ENCODE measurements at places on chromosomes 12 and 14. TPM values are rescaled to one million over a fixed set of nuclear protein-coding genes. Genes with fewer than 3 reads are reported as not detected.
A peak's percentile ranks its signal among the peaks of the same experiment; 100 is the strongest.

CNIH1 gene
- total RNA-seq: 128 TPM

PDE3A gene
- total RNA-seq: 78.3 TPM

KCNH3 gene
- total RNA-seq: 0.95 TPM

NPAS3 gene
- not detected for total RNA-seq

SMCO2 gene
- not detected for total RNA-seq

CIDEB gene
- 10.9 TPM for total RNA-seq

SYNDIG1L gene
- 0.21 TPM for total RNA-seq

TOMM20L gene
- total RNA-seq: not detected

MTA1 gene
- 77.2 TPM for total RNA-seq

KRT77 gene
- not detected for total RNA-seq

DNA sequence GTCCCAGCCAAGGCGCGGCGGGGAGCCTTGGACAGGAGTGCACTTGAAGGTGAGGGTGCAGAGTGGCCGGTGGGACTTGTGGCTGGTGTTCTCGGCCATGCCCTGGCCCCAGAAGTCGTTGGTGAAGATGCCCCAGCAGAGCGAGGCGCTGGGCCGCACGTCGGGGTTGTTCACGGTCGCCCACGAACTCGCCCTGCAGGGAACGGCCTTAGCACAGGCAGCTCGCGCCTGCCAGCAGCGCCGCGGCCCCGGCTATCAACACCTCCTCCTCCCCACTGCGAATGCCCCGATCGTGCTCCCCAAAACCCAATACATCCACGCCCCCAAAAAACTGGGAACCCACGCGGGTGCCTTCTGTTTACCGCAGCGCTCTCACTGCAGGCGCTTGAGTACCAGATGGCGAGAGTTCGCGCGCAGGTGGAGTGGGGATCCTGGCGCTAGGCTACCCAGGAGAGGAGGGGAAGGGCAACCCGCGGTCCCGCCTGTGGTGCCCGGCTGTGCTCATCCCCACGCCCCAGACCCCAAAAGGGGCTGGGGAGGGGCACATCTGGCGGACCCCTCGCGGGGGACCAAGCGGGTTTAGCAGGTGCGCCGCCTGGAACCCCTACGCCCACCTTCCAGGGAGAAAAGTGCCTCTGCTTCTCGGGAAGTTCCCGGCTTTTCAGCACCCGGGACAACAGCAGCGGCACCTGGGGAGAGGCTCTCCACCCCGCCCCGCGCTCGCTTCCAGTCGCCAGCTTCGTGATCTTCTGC, 386.3 kb upstream of the TMTC1 start:
- no peaks in the 10 kb centered on the region for H3K36me3 ChIP-seq
- H3K27me3 ChIP-seq: no peaks in the 10 kb centered on the region

- H3K4me1 ChIP-seq: peaks cover under 1% of the 10 kb centered on the region
- no peaks in the 10 kb centered on the region for H3K36me3 ChIP-seq
- DNase-seq: no peak
- no peak overlapping the region for H3K27ac ChIP-seq
- H3K27me3 ChIP-seq: no peaks in the 10 kb centered on the region
- no peak overlapping the region for H3K4me3 ChIP-seq
Observed at GRCh38 chr12:5165296-5165970, 121.8 kb downstream of the KCNA5 start.

- no peaks in the 10 kb centered on the region for H3K27me3 ChIP-seq
- no peak overlapping the region for H3K4me3 ChIP-seq
- no peaks in the 10 kb centered on the region for H3K36me3 ChIP-seq
- H3K27ac ChIP-seq: peak overlapping the region; percentile 6
- DNase-seq: no peak
Observed at GRCh38 chr12:11545484-11546330, 103.8 kb upstream of the ETV6 start.

DNA sequence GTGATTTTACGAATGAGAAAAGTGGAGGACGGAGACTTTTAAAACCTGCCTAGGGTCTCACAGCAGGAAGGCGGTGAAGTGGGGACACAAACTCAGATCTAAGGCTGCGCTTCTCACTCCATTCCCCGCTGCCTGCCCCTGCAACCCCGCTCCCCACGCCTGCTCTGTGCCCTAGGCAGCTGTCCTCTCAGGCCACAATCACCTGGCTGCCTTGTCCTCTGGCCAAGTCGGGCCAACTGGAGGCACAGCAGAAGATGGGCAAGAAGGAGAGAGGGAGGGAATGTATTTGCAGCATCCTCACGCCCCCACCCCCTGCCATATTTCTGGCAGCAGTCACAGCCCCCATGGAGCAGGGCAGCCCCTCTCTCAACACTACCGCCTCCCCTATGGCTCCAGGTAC, 94.9 kb downstream of the CHGA start:
- no peak for DNase-seq
- H3K4me1 ChIP-seq: peaks cover 13% of the 10 kb centered on the region
- H3K27me3 ChIP-seq: no peaks in the 10 kb centered on the region
- no peak overlapping the region for H3K4me3 ChIP-seq
- no peak overlapping the region for H3K27ac ChIP-seq
- peaks cover 6% of the 10 kb centered on the region for H3K36me3 ChIP-seq

DNA sequence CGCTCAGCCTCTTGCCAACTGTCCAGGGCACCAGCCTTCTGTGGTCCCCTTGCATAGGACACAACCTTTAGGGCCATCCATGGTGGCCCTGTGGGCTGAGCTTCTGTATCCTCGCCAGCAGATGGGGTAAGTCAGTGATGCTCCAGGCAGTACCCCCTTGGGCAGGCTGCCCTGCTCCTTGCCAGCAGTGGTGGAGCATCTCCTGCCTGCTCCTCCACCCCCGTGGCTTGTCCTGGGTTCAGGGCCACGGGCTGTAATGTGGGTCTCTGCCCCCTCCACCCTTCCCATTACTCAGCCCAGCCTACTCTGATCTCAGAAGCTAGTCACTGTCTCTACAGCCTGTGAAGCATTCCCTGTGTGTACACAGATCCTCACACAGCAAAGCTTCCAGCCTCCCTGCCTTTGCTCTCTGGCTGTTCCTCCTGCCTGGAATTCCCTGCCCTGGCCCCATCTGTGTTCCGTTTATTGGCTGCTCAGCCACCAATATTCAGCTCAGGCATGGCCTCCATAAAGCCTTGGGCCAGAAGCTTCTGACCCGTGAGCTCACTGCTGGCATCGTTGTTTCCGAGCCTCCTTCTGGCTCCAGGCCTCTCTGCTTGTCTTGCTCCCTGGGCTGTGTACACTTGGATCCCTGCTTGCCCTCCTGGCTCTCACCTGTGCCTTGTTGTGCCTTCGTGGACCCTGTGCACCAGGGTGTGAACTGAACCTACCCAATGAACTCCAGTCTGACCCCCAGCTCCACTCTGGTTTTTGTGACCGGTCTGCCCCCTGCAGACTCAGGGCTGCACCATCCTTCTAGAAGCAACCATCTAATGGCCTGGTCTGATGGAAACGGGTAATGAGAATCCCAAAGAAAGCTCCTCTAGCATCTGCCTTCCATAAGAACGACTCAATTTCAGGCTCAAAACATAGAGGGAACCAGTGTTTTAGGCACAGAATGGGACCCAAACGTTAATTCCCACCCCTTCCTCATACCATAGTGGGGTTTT, 177.0 kb upstream of the PRMT8 start:
- H3K27me3 ChIP-seq: no peaks in the 10 kb centered on the region
- no peaks in the 10 kb centered on the region for H3K4me1 ChIP-seq
- no peak overlapping the region for H3K4me3 ChIP-seq
- no peak overlapping the region for H3K27ac ChIP-seq

DNA sequence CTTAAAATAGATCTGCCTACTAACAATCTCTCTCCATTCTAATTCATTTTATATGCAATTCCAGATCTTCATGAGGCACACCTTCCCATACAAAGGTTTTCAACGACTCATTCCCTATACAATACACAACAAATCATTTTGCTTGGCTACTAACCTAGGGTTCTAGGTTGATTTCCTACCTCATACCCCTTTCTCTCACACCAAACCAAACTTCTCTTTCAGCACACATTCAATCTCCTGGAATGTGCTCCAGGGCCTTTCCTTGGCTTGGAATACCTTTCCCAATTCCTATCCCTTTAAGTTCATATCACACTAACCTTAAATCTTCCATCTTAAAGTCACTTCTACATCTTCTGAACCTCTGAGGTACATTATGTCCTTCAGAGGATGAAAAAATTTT, 38.7 kb upstream of the MTERF2 start:
- no peak overlapping the region for H3K4me3 ChIP-seq
- no peaks in the 10 kb centered on the region for H3K27me3 ChIP-seq
- no peaks in the 10 kb centered on the region for H3K36me3 ChIP-seq

- DNase-seq: no peak
- no peak overlapping the region for H3K4me3 ChIP-seq
- H3K36me3 ChIP-seq: no peaks in the 10 kb centered on the region
- no peaks in the 10 kb centered on the region for H3K27me3 ChIP-seq
- no peak overlapping the region for H3K27ac ChIP-seq
Observed at GRCh38 chr12:65594409-65594808, 229.9 kb upstream of the HMGA2 start.

- H3K27me3 ChIP-seq: no peaks in the 10 kb centered on the region
- peaks cover 5% of the 10 kb centered on the region for H3K4me1 ChIP-seq
- no peak overlapping the region for H3K4me3 ChIP-seq
- no peaks in the 10 kb centered on the region for H3K36me3 ChIP-seq
- H3K27ac ChIP-seq: no peak overlapping the region
Observed at GRCh38 chr14:89140326-89140725, 276.7 kb downstream of the FOXN3 start.

DNA sequence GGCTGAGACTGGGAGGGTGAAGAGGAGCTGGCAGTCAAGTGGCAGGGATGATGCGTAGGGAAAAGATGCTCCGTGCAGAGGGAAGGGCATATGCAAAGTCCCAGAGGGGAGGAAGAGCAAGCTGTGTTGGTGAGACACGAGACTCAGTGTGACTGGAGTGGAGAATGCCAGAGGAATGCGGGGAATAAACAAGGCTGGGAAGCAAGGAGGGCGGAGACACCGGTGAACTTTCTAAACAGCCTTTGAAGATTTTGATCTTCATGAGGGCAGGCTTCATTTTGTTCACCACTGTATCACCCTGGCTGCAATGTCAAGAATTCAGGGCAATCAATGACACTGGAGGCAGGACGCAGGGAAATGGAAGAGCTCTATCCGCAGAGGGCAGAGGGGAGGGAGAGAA, 535.8 kb downstream of the FUT8 start:
- no peaks in the 10 kb centered on the region for H3K36me3 ChIP-seq
- no peak overlapping the region for H3K27ac ChIP-seq
- no peaks in the 10 kb centered on the region for H3K27me3 ChIP-seq
- no peak overlapping the region for H3K4me3 ChIP-seq
- no peaks in the 10 kb centered on the region for H3K4me1 ChIP-seq

GRCh38 chr12:46430340-46430948, 57.9 kb upstream of the SLC38A2 start:
- no peak for DNase-seq
- H3K4me1 ChIP-seq: peaks cover 11% of the 10 kb centered on the region
- H3K27ac ChIP-seq: no peak overlapping the region
- H3K36me3 ChIP-seq: no peaks in the 10 kb centered on the region

- H3K36me3 ChIP-seq: no peaks in the 10 kb centered on the region
- H3K27me3 ChIP-seq: no peaks in the 10 kb centered on the region
- peak overlapping the region; percentile 98 for H3K4me3 ChIP-seq
Observed at GRCh38 chr12:57840726-57841125, 5.8 kb downstream of the CTDSP2 start.

- H3K36me3 ChIP-seq: no peaks in the 10 kb centered on the region
- no peak for DNase-seq
- peaks cover 10% of the 10 kb centered on the region for H3K4me1 ChIP-seq
- H3K27me3 ChIP-seq: no peaks in the 10 kb centered on the region
- no peak overlapping the region for H3K4me3 ChIP-seq
Observed at GRCh38 chr14:105163040-105163742, 5.4 kb downstream of the JAG2 start.

GRCh38 chr12:15435597-15435996, 113.3 kb downstream of the PTPRO start:
- no peak for DNase-seq
- H3K27ac ChIP-seq: no peak overlapping the region
- no peaks in the 10 kb centered on the region for H3K27me3 ChIP-seq
- no peaks in the 10 kb centered on the region for H3K36me3 ChIP-seq
- no peaks in the 10 kb centered on the region for H3K4me1 ChIP-seq

DNA sequence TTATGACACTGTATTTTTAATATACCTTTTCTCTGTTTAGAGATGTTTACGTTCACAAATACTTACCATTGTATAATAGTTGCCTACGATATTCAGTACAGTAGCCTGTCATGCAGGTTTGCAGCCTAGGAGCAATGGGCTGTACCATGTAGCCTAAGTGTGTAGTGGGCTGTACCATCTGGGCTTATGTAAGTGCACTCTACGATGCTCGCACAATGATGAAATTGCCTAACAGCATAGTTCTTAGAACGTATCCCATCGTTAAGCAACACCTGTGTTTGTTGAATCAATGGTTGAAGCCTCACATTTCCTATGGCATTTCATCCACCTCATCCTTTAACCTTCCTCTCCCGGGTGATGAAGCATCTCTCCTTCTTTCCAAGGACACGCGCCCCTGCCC, 12.5 kb upstream of the EML1 start:
- H3K27ac ChIP-seq: no peak overlapping the region
- H3K4me3 ChIP-seq: no peak overlapping the region
- H3K4me1 ChIP-seq: no peaks in the 10 kb centered on the region
- H3K36me3 ChIP-seq: no peaks in the 10 kb centered on the region
- DNase-seq: no peak
- H3K27me3 ChIP-seq: no peaks in the 10 kb centered on the region

DNA sequence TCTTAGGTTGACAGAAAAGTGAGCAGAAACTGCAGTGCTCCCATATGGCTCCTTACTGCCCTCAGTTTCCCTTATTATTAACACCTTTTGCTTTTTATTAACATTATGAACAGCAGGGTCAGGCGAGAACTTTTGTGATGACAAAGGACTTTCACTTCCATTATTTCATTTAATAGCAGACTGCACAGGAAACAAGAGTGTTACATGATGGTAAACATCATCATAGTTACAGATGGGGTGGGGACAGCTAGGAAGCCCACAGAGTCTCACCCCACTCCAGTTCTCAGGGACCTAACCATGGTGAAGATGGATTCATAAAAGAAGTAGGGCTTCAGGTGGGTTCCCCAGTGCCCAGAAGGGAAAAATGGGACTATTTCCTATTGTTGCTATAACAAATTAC, 110.1 kb upstream of the PELI2 start:
- no peak overlapping the region for H3K27ac ChIP-seq
- no peaks in the 10 kb centered on the region for H3K27me3 ChIP-seq
- no peak overlapping the region for H3K4me3 ChIP-seq

- H3K4me3 ChIP-seq: no peak overlapping the region
- DNase-seq: no peak
- H3K27me3 ChIP-seq: no peaks in the 10 kb centered on the region
- no peaks in the 10 kb centered on the region for H3K4me1 ChIP-seq
Observed at GRCh38 chr14:71730471-71730870, 201.8 kb upstream of the RGS6 start.

- no peak overlapping the region for H3K27ac ChIP-seq
- H3K27me3 ChIP-seq: no peaks in the 10 kb centered on the region
- H3K4me3 ChIP-seq: no peak overlapping the region
- no peak for DNase-seq
Observed at GRCh38 chr12:119592232-119592631, 1.3 kb upstream of the TMEM233 start.

- H3K4me1 ChIP-seq: peaks cover 3% of the 10 kb centered on the region
- H3K27ac ChIP-seq: no peak overlapping the region
- no peaks in the 10 kb centered on the region for H3K36me3 ChIP-seq
- no peaks in the 10 kb centered on the region for H3K27me3 ChIP-seq
- no peak for DNase-seq
Observed at GRCh38 chr14:34488528-34488927, 26.5 kb upstream of the SPTSSA start.
